ENCODE measurements at places on chromosomes 7 and 10. TPM values are rescaled to one million over a fixed set of nuclear protein-coding genes. Genes with fewer than 3 reads are reported as not detected.

- DNase-seq = no peak
These were observed 40.0 kb upstream of the ANLN start for GRCh38 chr7:36349626-36350025.

DNA sequence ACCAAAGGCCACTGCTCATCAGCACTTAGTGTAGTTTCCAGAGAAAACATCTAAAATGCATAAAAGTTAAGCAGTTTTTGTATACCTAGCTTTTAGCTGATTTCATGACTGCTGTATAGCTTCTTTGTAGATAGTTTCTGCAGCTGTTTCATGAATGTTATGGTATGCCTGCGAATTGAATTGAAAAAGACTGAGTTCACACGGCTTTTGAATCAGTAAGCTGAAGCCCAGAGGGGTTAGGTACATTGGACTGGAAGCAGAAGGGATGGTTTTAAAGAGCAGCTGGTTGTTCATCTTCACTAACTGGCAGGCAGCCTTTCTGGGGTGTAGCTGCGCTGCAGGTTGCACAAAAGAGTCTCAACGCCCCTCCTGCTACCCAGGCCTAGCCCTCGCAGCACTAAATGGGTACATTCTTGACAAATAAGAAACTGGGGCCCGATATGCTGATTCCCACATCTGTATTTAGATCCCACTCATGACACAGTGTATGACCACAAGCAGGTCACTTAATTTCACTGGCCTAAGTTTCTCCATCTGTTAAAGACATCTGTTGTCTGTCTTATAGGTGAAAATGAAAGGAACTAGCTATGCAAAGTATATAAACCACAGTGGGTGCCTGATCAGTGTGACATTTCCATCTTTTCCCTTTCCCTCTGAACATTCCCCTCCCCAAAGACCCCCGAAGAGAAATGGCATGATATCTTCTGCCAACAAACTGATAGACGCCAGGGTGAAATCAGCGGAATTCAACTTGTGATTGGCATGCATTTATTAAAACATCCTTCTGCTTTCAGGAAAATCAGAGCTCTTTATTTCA lies 85.9 kb upstream of the AGBL3 start:
- no peak for DNase-seq

DNA sequence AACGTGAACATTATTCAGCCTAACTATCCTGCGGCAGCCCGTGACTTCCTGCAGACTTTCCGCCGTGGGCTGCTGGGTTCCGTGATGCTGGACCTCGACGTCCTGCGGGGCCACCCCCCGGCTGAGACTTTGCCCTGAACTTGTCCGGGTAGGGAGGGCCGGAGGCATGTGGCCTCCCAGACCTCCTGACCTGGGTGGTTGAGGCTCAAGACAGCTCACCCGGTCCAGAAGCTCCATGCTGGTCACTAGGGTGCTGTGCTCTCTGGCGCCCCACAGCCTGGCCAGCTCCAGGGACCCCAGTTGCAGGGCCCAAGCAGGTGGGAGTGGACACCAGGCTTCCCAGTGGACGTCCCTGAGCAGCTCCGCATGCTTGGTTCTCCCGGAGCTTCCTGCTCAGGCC lies 4.4 kb downstream of the SPRN start:
- DNase-seq = no peak

- no peak for DNase-seq
These were observed 47.7 kb downstream of the NPVF start for GRCh38 chr7:25180592-25180923.

- no peak for DNase-seq
These were observed 25.3 kb downstream of the WIPI2 start for GRCh38 chr7:5215313-5215712.

GRCh38 chr10:59315465-59315864 lies 46.9 kb downstream of the FAM13C start:
- no peak for DNase-seq

- no peak for DNase-seq
These were observed 322.6 kb downstream of the RNLS start for GRCh38 chr10:88260329-88261051.

- DNase-seq = peak; percentile 67
These were observed 24.0 kb downstream of the CCSER2 start for GRCh38 chr10:84352251-84352842.

- no peak for DNase-seq
These were observed 56.7 kb downstream of the PIP4K2A start for GRCh38 chr10:22657566-22658225.

GRCh38 chr10:62511656-62512055 lies 137.5 kb downstream of the ZNF365 start:
- DNase-seq = no peak

The BRAT1 gene
- 21.9 TPM for total RNA-seq

The DMTF1 gene
- 48.8 TPM for total RNA-seq

The SEMA3C gene
- total RNA-seq = 66.7 TPM

The CXCL12 gene
- 61.3 TPM for total RNA-seq

The PILRA gene
- total RNA-seq = 1.9 TPM

Measured in left colon (tissue), 2 donors.